Pancreas (tissue), 10 donors: ENCODE measurements at places on chromosomes 4 and X. TPM values are rescaled to one million over a fixed set of nuclear protein-coding genes. Genes with fewer than 3 reads are reported as not detected.

The FGF13 gene
- 0.49 TPM for polyA plus RNA-seq

The FTSJ1 gene
- polyA plus RNA-seq: 32.2 TPM

DNA sequence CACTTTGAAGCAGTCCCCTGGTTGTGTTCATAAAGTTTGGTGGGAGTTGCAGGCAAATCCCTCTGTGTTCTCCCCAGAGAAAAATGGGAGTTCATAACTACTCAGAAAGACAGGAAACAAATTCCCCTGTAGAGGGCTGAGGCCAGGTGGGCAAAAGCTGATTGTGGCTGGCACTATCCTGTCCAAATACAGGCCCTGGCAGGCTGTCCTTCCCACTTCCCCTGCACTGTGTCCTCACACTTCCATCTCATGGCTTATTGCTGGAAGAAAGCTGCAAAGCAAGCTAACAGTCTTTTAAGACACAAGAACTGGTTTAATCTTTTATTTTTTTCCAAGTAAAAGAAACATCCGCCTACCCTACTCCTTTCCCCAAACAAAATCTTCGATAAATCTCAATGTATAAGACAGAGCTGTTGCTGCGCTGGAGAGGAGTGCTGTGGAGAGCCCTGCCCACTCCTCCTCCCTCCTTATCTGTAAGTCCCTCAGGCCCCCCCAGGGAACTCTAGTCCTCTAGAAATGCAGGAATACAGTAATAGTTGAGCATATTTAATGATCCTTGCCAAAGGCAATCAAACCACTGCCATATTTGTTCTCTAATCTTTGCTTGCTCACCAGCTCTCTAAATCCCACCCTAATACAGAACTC is 14.0 kb downstream of the TAPT1 start:
- H3K4me1 ChIP-seq: no peaks in the 10 kb centered on the region
- H3K36me3 ChIP-seq: no peaks in the 10 kb centered on the region
- no peak overlapping the region for H3K4me3 ChIP-seq
- no peak overlapping the region for H3K27ac ChIP-seq

The DRD5 gene
- polyA plus RNA-seq: not detected

- no peaks in the 10 kb centered on the region for H3K4me1 ChIP-seq
- peaks cover 4% of the 10 kb centered on the region for H3K27me3 ChIP-seq
- no peak overlapping the region for H3K4me3 ChIP-seq
- H3K27ac ChIP-seq: no peak overlapping the region
- DNase-seq: no peak
These were observed 468.2 kb upstream of the DIPK2B start for GRCh38 chrX:45668686-45669443.

DNA sequence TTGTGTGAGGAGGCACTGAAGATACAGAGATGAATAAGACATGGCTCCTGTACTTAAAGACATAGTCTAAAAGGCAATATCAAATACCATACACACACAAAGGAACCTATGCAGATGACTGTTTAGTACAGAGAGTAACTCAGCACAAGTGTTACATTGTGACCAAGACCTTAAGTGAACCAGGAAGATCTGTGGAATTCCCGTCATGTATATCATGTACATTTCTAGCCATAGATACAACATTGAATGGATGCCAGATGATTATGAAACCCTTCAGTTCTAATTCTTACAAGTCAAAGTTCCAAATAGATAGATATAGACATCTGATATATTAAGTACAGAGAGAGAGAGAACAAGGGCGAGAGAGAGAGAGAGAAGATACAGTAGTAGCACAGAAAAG is 73.2 kb downstream of the PAK3 start:
- no peak overlapping the region for H3K4me3 ChIP-seq
- H3K27ac ChIP-seq: no peak overlapping the region
- DNase-seq: no peak

DNA sequence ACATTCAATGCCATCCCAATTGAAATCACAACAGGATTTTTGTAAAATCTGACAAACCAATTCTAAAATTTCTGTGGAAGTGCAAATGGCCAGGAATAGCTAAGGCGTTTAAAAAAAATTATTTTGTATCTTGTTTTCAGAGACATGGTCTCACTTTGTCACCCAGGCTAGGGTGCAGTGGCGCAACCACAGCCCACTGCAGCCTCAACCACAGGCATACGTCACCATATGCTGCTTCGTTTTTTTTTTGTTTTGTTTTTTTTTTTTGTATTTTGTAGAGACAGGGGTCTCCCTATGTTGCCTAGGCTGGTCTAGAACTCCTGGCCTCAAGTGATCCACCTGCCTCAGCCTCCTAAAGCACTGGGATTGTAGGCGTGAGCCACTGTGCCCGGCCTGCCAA is 24.5 kb downstream of the ZNF41 start:
- no peak overlapping the region for H3K4me3 ChIP-seq
- DNase-seq: no peak
- no peaks in the 10 kb centered on the region for H3K36me3 ChIP-seq
- H3K27ac ChIP-seq: no peak overlapping the region
- no peaks in the 10 kb centered on the region for H3K4me1 ChIP-seq
- H3K27me3 ChIP-seq: no peaks in the 10 kb centered on the region

- no peak overlapping the region for H3K27ac ChIP-seq
- no peak overlapping the region for H3K4me3 ChIP-seq
- H3K36me3 ChIP-seq: no peaks in the 10 kb centered on the region
- DNase-seq: no peak
These were observed 214.0 kb downstream of the APBB2 start for GRCh38 chr4:41000356-41000755.

- H3K36me3 ChIP-seq: no peaks in the 10 kb centered on the region
- no peaks in the 10 kb centered on the region for H3K4me1 ChIP-seq
- H3K27me3 ChIP-seq: no peaks in the 10 kb centered on the region
- DNase-seq: no peak
- no peak overlapping the region for H3K27ac ChIP-seq
These were observed 30.8 kb downstream of the MTM1 start for GRCh38 chrX:150599226-150599625.

GRCh38 chr4:156692016-156692415 is 279.6 kb downstream of the PDGFC start:
- no peak overlapping the region for H3K4me3 ChIP-seq
- no peak overlapping the region for H3K27ac ChIP-seq
- no peaks in the 10 kb centered on the region for H3K36me3 ChIP-seq

DNA sequence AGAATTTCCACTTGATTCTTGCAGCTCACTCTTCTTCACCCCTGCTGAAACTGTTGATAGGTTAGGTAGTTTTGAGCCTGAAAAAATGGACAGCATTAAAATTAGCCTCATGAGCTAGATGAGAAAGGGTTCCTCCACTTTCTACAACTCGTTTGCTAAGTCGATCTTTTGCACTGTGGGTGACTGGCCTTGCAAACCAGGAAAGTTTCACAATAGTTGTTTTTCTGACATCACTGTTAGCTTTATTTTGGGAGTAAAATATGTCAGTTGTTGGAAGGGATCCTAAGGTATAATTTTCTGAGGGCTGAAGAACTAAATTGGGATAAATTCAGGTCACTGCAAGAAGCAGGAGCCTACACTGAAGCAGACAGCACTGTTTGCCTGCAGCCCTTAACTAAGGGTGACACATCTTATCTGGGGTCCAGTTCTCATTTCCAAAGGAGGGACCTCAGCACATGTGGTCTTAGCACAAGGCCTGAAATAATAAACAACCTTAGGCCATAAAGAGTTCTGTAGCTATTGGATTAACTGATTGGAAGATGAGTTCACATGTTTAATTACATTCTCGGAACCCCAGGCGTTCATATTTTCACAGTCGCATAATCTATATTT is 29.1 kb downstream of the ANAPC4 start:
- no peak overlapping the region for H3K27ac ChIP-seq
- H3K4me3 ChIP-seq: no peak overlapping the region
- no peaks in the 10 kb centered on the region for H3K4me1 ChIP-seq
- no peaks in the 10 kb centered on the region for H3K27me3 ChIP-seq

DNA sequence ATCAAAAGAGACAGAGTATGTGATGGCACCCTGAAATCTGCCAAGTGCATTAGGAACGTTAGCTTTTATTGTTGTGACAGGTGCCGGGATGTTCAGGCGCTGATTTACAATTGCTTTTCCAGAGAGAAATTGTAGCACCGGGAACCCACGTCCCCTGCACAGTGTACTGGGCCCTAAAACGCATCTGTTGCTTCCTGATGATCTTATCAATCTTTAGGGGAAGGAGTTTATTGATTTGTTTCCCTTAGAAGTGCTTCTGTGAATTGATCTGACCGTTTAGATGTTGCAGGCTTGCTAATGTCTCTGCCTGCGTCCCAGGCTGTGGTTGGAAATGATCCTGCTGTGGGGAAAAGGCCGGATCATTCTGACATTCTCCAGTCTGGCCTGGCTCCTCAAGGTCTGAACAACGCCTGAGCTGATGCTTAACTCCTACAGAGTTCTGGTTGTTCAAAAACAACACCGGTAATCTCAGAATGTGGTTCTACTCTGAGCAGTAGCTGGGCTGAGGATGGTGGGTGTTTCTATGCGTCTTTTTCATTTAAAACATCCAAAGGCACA is 16.9 kb downstream of the PHOX2B start:
- H3K27me3 ChIP-seq: no peaks in the 10 kb centered on the region
- no peak for DNase-seq
- no peaks in the 10 kb centered on the region for H3K4me1 ChIP-seq
- H3K36me3 ChIP-seq: no peaks in the 10 kb centered on the region
- no peak overlapping the region for H3K27ac ChIP-seq
- no peak overlapping the region for H3K4me3 ChIP-seq

DNA sequence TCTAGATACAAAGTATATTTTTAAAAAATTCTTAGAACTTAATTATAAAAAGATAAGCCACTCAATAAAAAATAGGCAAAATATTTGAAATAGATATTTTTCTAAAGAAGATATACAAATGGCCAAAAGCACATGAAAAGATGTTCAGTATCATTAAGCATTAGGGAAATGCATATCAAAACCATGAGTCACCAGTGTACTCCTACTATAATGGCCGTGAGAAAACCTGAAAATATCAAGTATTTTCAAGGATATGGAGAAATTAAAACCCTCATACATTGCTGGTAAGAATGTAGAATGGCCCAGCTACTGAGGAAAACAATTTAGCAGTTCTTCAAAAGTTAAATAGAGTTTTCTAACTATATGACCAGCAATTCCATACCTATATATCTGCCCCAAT is 337.9 kb downstream of the CAMK2D start:
- no peaks in the 10 kb centered on the region for H3K36me3 ChIP-seq
- H3K4me1 ChIP-seq: no peaks in the 10 kb centered on the region
- no peak overlapping the region for H3K27ac ChIP-seq
- DNase-seq: no peak
- H3K27me3 ChIP-seq: no peaks in the 10 kb centered on the region

- no peak overlapping the region for H3K27ac ChIP-seq
- H3K4me1 ChIP-seq: no peaks in the 10 kb centered on the region
- no peaks in the 10 kb centered on the region for H3K36me3 ChIP-seq
- no peak for DNase-seq
These were observed 67.9 kb upstream of the STK26 start for GRCh38 chrX:131955099-131955777.

DNA sequence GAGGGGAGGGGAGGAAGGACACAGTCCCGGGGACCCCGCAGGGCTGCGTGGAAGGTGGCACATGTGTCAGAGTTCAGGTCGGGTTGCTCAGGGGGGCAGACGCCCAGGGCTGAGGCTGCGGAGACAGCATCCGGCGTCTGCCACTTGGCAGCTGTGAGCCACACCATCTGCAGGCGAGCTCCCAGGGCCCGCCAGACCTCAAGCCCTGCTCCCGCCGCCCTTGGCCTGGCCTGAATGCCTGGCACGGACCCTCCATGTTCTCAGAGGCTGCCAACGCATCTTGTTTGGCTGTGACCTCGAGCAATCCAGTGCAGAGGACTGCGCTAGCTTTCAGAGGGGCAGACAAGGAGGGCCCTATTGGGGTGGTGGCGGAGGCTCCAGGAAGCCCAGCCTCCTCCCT is 5.1 kb downstream of the BGN start:
- no peak for DNase-seq
- peaks cover 4% of the 10 kb centered on the region for H3K27me3 ChIP-seq
- no peaks in the 10 kb centered on the region for H3K36me3 ChIP-seq
- no peak overlapping the region for H3K27ac ChIP-seq

DNA sequence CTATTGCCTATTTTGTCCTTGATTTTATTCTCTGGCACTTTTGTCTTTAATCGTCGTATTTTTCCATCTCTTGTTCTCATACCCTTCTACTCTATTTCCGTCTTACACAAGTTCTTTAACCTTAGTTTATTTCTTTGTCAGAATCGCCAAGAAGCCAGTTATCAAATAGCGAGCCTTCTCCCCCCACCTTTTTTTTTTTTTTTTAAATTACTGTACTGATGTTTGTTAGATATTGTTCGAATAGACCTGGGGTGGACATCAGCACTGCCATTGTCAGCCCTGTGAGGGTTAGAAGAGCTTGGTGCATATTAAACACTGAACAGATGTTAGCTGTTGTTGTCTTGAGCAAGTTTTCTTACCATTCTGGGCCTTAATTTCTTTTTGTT is 1.2 kb downstream of the SPCS3 start:
- H3K4me3 ChIP-seq: peak overlapping the region; percentile 96
- H3K27ac ChIP-seq: peak overlapping the region; percentile 96
- H3K4me1 ChIP-seq: peaks cover 20% of the 10 kb centered on the region
- no peaks in the 10 kb centered on the region for H3K27me3 ChIP-seq

The VCX gene
- not detected for polyA plus RNA-seq

The ASMT gene
- polyA plus RNA-seq: 0.38 TPM

The ARHGEF9 gene
- polyA plus RNA-seq: 18.3 TPM

DNA sequence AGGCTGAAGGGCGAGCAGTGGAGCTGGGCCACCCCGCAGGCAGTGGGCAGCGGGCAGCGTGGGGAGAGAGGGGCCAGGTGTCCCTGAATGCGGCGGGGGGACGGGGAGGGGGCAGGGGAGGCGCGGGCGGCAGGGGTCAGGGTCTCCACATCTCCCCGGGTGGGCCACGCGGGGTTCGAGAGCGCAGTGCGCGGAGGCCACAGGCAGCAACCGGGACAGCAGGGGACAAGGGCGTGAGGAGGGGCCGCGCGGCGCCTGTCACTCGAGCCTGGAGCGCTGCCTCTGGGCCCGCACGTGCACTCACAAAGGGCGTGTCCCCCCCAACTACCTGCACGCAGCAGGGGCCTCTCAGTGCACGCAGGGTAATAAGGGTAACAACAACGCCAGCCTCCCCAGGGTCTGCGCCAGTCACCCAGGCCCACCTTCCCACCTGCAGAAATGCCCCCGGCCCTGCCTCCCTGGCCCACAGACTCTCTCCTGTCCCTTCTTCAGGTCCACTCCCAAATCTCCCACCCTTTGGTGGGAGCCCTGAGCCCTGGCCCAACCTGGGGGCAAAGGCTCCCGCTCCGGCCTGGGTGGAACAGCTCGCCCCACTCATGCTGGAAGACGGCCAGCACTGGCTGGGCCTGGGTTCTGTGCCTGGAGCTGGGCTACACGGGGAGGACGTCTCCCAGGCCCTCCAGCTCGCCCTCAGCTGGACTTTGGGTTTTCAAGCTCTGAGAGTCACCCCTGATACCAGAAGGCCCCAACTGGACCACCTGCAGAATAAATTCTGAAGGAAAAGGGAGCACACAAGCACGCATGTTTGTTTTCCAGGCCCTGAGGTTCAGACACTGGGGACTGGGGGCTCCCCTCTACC is 53.2 kb downstream of the ZFYVE28 start:
- H3K27ac ChIP-seq: no peak overlapping the region
- H3K27me3 ChIP-seq: no peaks in the 10 kb centered on the region
- peak overlapping the region; percentile 43 for H3K4me3 ChIP-seq
